ENCODE measurements at places on chromosomes 12 and 14.

GRCh38 chr12:109996483-109996853, 300 bp upstream of the GIT2 start:
- no peak for DNase-seq

DNA sequence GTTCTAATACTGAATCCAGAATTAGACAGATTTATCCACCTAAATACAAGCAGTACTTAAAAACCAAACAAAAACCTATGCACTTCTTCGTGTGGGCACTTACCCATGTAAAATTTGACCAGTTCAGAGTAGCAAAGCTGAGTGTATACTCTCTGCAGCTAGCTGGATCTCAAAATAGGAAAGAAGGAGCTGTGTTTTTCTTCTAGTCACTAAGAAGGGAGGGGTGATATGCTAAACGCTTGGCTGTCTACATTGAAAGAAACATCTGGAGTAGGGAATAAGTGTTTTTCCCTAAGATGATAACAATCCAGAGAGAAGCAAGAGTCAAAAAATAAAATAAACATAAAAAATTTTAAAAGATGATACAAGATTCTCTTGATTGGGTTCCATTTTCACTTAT, 20.0 kb downstream of the RBMS2 start:
- DNase-seq = no peak

DNA sequence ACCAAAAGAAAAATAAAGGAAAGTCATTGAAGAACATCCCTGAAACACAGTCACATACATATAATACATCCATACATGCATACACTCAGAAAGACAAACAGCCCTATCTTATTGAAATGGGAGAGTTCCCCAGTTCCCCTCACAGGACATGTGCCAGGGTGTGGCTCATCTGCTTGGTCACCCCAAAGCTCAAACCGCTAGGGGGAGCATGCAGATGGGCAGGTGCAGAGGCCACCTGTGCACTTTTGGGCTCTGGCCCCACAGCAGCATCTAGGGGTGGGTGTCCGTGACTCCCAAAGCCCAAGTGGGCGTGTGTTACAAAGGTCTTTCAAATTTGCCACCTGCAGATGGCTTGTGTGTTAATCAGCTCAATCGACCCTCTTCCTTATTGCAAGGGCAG, 75.2 kb downstream of the CMAS start:
- DNase-seq = no peak

GRCh38 chr14:50344116-50344775, 32.1 kb downstream of the DMAC2L start:
- DNase-seq = no peak

GRCh38 chr14:69804902-69805301, 7.9 kb upstream of the SLC10A1 start:
- DNase-seq = no peak

GRCh38 chr12:71041476-71041875, 116.3 kb downstream of the TSPAN8 start:
- no peak for DNase-seq

GRCh38 chr14:35556548-35556947, 22.6 kb downstream of the INSM2 start:
- DNase-seq = no peak

- no peak for DNase-seq
These were observed 53.2 kb downstream of the DACT1 start for GRCh38 chr14:58690801-58691516.

GRCh38 chr14:102211240-102211639, 71.5 kb downstream of the WDR20 start:
- DNase-seq = no peak

DNA sequence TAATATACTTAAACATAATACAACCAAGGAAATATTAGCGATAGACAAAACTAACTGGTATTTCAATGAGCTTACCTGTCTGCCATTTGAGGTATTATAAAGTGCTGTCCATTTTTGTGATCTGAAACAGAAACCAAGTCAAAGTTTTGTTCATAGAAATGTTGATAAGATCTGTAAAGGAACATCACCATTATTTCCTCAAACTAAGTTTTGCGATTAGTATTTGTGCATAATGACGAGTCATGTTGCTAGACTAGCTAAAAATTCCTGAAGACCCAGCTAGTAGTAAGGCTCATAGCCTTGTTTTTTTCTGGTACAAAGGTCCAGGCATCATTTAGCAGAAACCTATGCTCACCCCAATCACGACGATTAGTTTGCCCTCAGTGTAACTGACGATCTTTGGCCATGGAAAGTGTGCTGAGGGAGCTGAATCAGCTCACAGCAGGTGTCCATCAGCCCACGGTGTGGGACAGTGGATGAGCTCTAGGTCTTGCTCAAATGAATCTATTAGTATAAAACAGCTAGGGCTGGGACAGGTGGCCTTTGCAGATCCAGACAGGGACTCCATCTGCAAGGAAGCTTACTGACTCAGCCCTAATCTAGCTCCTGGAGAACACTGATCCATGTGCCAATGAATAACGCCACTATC, 28.7 kb downstream of the GIT2 start:
- DNase-seq = no peak

DNA sequence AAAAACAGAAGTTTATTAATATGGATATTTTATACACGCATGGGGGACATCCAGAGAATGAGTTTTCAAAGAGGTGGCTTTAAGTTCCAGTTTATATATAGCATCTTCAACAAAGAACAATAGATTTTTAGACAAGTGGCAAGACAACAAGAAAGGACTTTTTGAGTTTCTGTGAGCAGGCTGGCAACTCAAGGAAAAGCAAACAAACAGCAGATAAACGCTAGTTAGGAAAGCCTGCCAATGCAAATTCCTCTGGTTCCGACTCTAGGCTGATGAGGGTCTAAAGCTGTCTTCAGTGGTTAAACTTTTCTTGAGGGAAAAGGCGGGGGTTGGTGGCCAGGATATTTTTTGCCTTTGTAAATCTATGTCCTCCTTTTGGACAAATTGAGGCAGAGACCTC, 78.4 kb upstream of the EEA1 start:
- no peak for DNase-seq

- DNase-seq = no peak
These were observed 25.0 kb upstream of the SLC17A8 start for GRCh38 chr12:100331871-100332270.

- DNase-seq = no peak
These were observed 250.7 kb downstream of the RMST start for GRCh38 chr12:97713270-97713669.

DNA sequence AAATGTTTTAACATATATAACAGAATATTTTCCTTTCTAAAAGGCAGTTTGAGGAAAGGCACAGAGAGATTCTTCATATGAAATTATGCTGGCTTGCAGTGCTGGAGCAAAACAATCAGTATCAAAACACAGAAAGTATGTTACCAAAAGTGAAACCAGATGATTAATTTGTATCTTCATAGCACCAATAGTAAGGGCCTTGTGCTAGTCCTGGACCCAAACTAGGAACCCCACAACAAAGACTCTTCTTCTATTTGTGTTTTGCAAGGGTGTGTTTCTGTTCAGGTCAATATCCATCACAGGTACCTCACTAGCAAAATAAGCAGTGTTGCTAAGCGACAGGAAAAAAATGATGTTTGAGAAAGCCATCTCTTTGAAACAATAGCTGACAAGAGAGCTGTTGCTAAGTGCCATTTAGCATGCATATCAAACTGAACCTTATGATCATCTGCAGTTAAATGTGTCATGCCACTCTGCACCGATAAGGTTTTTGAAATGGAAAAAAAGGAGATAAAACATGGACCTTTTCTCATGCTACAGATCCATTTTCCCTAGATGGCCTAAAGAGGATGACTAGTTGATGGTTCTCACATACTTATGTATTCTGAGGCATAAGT, 196.2 kb upstream of the ALG10 start:
- DNase-seq = no peak

GRCh38 chr12:101942250-101942605, 64.8 kb downstream of the DRAM1 start:
- peak; percentile 62 for DNase-seq

DNA sequence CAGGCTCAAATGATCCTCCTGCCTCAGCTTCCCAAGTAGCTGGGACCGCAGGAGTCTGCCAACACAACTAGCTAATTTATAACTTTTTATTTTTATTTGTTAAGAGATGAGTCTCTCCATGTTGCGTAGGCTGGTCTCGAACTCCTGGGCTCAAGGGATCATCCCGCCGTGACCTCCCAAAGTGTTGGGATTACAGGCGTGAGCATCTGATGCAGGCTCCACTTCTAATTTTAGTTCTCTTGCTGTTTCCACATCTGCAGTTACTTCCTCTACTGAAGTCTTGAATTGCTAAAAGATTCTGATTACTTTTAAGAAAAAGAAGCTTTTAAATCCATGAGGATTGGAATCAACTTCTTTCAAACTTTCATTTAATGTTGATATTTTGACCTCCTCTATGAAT, 13.4 kb upstream of the SNX6 start:
- no peak for DNase-seq

GRCh38 chr12:42237853-42238239, 202 bp downstream of the YAF2 start:
- no peak for DNase-seq

DNA sequence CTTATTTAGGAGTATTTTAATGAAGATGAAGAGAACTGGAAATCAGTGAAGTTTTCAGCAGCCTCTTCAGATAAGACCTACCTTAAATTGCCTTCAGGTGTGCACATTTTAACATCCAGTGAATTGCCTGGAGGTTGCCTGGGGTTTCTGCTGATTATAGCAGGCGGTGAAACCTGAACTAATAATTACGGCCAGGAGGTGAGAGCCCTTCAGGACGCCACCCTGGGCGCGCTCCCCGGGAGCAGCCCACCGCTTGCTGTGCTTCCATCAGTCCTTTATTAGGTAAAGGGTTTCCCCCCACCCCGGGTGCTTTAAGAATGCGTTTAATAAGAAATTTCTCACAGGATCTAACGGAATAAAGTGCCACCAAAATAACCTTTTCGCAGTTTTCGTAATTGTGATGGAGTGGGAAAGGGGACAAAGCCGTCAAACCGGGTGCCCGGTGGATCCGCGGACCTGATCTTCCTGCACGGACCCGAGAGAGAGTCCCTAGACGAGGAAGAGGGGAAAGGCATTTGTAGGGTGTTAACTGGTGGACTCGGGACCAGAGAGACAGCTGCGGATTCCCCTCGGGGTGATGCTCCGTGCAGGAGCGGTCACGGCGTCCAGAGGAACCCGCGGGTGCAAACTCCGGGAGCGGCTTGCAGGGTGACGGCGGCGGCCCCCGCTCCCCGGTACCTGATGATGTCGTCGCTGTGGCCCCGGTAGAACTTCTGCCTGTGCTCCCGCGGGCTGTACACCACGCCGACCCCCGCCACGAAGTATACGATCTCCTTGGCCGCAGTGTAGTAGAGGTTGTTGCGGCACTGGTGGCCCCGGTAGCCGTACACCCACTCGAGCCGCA, 902 bp downstream of the EML5 start:
- DNase-seq = no peak

GRCh38 chr14:101876555-101876938, 87.8 kb upstream of the DYNC1H1 start:
- DNase-seq = no peak

GRCh38 chr12:115341442-115341841, 657.5 kb upstream of the TBX3 start:
- peak; percentile 96 for DNase-seq

- DNase-seq = no peak
These were observed 85.9 kb downstream of the SSPN start for GRCh38 chr12:26281320-26281719.

DNA sequence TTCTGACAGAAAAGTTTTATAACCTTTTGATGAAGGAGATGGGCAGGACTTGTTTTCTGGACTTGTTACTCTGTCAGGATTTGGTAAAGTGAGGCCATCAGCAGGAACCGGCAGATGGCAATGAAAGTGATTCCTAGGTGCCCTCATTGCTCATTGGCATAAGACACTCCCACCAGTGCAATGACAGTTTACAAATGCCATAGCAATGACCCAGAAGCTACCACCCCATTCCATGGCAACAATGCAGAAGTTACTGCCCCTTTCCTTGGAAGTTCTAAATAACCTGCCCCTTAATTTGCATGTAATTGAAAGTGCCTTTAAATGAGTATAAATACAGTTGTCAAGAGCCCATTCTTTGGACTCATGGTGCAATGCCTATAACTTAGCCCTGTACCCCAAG, 222.6 kb downstream of the CEP128 start:
- no peak for DNase-seq

DNA sequence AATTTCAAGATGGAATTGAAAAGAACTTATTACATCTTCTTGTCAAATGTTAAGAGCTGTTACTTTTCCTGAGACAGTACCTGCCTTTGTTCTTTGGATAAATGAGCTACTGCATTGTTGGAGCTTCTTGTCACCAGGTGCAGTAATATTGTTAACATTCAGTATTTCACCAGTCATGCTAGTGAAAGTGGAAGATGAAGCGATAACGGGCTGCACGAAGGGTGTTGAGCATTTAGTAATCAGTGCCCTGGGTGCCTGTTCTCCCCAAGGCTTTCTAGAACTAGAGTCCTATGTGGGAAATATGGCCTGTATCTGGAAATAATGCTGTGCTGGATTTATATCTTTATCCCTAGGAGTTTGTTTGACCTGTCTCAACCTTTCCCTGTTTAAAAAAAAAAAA, 83.2 kb downstream of the PPP2R5C start:
- no peak for DNase-seq

DNA sequence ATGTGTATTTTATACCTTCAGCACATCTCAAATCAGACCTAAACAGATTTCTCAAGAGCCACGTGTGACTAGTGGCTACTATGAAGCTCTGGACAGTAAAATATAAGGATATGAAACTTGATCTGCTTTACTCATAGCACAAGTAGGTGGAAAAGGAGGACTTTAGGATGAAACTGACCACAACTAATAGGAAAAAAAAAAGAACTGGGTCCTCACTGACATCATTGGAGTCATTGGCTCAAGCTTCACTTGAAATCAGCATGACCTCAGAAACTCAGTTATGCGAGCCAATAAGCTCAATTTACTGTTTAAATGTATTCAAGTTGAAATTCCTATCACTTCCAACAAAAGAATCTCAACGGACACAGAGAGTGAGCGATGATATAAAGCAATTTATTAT, 34.1 kb upstream of the CIT start:
- DNase-seq = peak; percentile 17

DNA sequence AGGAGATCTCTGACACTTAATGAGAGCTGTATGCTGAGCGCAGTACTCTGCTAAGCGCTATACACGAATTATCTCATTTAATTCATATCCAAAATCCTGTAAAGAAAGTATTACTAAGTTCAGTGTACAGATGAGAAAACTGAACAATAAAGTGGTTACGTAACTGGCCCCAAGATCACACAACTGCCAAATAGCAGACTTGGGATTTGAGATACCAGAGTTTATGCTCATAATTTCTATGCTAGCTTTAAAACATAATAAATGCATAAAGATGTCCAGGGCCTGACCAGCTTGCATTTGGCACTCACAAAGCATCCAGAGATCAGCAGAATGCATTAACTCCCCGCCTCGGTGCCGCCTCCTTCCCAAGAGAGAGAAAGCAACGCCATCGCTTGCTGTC, 83.2 kb upstream of the PWP1 start:
- DNase-seq = no peak

DNA sequence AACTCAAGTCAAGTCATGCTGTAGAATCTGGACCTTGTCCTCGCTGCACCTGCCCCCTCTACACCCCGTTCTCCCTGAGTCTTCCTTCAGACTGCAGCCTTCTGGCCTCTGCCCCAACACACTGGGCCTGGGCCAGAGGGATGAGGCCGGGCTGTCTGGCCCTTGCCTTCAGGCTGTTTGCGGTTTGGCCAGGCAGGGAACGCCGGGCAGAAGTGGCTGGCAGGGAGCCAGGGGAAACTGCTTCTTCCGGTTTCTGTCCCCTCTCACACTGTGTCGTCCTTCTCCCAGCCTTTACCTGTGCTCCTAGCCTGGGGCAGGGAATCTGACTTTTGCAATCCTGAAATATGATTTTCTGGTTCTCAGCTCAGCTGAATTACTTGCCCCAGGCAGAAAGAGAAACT, 13.5 kb downstream of the DGLUCY start:
- no peak for DNase-seq

Data from COLO829 (cell line).